ENCODE measurements at places on chromosomes 11 and 22.

- DNase-seq: no peak
Observed at GRCh38 chr11:5646139-5646538, 21.3 kb downstream of the TRIM34 start.

DNA sequence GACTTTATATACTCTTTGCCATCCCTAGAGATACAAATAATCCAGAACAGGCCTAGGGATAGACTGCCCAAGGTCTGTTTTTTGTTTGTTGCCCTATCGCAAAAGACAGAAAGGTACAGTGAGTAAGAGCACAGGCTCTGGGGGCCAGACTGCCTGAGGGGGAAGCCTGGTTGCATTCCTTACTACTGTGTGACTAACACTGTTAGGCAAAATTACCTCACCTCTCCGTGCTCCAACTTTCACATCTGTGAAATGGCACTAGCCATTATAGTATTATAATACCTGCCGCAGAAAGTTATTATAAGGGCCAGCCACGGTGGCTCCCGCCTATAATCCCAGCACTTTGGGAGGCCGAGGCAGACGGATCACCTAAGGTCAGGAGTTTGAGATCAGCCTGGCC is 14.5 kb downstream of the SLC35F2 start:
- peak; percentile 48 for DNase-seq

- DNase-seq: peak; percentile 67
Observed at GRCh38 chr11:34468209-34468841, 29.6 kb downstream of the CAT start.

DNA sequence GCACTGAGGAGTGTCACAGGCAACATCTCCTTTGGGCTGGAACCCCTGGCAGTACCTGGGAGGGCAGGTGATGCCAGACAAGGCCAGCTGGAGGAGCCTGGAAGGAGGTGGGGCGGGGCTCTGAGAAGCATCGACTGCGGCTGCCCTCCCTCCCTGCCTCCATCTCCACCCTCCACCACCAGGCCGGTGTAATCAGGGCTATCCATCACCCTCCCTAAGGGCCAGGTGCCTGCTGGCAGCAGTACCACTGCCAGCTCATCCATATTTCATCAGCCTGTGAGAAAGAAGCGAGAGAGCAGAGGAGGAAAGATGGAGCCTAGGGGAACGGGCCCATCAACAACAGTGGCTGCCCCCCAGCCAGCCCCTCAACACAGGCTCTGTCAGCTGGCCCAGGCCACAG is 51.4 kb upstream of the RASD2 start:
- no peak for DNase-seq

- DNase-seq: peak; percentile 94
Observed at GRCh38 chr11:120710354-120711131, 199.0 kb downstream of the GRIK4 start.

DNA sequence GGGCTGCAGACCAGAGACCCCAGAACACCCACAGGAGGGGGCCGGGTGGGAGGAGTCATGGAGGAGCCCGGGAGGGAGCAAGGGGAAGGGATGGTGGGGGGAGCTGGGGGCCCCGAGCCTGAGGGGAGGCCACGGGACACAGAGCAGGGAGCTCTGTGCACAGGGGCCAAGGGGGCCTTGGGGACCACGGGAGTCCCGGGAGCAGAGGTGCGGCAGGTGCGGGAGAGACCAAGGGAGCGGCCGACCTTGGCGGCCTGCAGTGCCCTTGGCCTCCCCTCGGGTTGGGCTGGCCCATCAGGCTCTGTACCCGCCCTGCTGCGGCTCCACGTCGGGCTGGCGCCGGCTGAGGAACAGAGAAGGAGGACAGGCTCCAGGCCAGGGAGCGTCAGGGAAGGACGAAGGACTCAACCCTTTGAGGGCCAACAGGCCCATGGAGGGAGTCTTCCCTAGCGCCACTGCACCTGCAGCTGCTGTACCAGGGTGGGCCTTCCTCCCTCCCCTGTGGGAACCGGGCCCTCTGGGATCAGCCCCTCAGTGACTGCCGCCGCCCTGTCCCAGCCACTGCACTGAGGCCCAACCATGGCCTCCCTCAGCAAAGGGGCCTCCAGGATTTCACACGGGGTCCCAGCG is 17.8 kb upstream of the BRSK2 start:
- DNase-seq: no peak

- no peak for DNase-seq
Observed at GRCh38 chr22:45029501-45029900, 19.7 kb upstream of the PHF21B start.

- peak; percentile 87 for DNase-seq
Observed at GRCh38 chr11:132024587-132025295, 654.3 kb downstream of the NTM start.

DNA sequence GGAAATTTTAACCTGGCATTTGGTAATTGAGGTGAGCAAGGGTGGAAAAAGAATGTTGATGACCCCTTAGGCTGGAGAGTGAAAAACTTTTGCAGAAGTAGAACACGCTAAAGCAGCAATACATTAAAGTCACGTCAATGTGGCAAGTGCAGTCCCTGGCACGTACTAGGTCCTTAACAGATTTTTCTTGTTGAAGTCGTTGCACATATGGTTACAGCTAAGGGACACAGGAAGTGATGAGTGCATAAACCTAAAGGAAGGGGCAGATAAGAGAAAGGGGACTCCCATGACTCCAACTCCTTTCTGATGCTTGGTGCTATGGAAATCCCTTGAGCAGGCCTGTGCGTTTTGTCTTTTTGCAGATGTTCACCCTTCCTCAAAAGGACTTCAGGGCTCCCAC is 1.2 kb downstream of the ACCS start:
- no peak for DNase-seq

DNA sequence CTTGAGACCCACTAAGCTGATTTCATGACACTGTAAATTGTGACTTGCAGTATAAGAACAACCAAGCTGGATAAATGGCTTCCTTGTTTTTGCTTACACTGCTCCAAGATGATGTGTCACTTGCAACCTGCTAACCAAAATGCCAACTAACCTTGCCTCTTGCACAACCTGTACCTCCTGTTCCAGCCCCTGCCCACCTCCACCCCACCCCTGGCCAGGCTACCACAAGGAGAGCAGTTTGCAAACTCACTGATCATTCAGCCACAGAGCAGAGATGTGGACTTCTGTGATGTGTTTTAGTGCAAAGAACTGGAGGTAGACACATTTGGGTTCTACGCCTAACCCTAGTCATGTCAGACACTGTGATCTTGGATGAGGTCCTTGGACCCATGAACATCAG is 4.3 kb upstream of the APOL6 start:
- no peak for DNase-seq

- peak; percentile 55 for DNase-seq
Observed at GRCh38 chr22:39318507-39319283, 728 bp downstream of the RPL3 start.

- DNase-seq: no peak
Observed at GRCh38 chr22:34902335-34902734, 163.6 kb upstream of the ISX start.

DNA sequence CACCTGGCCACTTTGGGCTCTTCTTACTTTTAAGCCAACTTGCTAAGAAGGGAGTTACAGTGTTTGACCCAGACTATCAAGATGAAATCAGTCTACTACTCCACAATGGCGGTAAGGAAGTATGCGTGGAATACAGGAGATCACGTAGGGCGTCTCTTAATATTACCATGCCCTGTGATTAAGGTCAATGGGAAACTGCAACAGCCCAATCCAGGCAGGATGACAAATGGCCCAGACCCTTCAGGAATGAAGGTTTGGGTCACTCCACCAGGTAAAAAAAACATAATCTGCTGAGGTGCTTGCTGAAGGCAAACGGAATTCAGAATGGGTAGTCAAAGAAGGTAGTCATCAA is 1.0 kb upstream of the YPEL4 start:
- DNase-seq: no peak

GRCh38 chr11:46892109-46892508 is 26.2 kb downstream of the LRP4 start:
- no peak for DNase-seq

DNA sequence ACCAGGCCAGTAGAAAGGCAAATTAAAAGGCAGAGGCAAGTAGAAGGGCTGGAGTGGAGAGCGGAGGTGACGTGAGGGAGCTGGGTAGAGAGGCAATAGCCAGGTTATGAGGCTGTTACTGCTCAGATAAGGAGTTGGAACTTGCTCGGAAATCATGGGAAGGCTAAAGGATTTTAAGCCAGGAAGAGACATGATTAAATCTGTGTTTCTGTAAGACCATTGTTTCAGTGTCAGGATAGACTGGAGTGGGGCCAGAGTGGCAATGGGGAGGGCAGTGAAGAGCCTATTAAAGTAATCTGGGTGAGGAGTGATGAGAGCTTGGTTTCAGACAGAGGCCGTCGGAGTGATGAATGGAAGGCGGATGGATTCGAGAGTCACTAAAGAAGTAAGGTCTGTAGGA is 39.0 kb downstream of the GRAMD1B start:
- no peak for DNase-seq

GRCh38 chr22:49951000-49951677 is 9.4 kb upstream of the PIM3 start:
- no peak for DNase-seq

GRCh38 chr11:72588421-72589410 is 85.5 kb downstream of the PDE2A start:
- no peak for DNase-seq

- DNase-seq: no peak
Observed at GRCh38 chr11:123393312-123393927, 36.6 kb upstream of the GRAMD1B start.

DNA sequence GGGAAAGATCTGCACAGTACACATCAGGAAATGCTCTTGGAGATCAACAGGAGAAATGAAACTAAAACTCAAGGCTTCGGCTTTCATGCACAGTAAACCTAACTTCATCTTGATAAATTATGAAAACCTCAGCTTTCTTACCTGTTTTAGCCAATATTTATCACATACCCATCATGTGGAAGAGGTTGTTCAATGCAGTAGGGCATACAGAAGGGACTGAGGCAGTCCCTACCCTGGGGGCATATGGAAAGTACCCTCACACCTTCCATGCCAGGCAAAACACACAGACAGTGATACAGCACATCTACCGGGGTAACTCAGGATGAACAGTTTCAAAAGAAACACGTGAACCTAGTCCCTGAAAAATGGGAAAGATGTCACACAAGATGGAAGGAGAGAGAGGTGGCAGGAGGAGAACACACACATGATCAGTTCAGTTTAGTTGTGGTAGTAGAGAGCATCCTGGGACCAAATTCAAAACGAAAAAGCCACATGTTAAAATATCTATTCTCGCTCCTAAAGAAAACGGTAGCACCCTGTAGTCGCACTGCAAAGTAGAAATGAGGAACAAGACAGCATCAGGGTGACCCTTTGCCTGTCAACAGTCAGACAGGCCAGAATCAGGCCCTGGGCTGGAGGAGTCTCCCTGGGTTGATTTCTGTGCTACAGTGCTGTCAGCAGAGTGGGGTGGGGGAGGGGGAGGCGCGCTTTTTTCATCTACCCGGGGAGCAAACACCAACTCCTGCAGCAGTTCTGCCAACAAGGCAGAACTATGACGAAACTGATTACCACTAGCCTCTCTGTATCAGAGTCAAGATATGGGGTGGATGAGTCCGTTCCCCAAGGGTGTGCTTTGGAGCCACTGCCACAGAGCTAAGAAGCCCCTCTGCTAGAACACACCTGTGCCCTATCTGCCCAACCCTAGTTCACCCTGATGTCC is 1.3 kb downstream of the HIRA start:
- peak; percentile 84 for DNase-seq

DNA sequence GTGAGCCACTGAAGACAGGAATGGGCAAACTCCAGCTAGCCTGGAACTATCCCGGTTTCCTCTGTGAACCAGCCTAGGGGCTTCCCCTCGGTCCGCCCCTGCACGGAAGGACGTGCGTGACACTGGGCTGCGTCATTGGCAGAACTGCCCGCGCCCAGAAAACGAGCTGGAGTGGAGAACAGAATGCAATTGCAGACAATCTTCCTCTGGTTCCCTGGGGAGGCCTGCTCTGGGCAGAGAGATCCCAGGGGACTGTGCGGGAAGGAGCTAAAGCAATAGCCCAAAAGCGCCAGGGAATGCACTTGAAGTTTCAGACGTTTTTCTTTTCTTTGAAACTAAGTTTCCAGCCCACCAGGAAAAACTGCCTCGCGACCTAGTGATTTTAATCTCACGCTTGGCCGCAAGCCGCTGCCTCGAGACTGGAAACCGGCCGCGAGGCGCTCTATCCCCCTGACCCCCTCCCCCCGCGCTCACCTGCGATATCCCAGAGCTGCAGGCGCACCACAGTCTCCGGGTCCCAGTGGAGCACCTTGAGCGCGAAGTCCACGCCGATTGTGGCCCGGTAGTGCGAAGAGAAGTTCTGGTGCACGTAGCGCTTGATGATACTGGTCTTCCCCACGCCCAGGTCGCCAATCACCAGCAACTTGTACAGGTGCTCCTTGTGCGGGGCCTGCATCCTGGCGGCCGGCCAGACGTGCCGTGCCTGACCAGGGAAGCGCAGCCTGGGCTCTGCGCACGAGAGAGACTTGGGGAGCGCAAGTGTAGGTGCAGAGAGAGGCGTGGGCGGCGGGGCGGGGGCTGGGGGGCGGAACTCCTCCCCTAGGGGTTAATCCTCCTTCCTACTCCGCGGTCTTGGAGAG is at the start of gene RAB38:
TSS of gene RAB38 (minus strand) at position 735 of the 860 bp plus-strand sequence. CDS start at position 676, 59 bp downstream.
- peak; percentile 67 for DNase-seq

DNA sequence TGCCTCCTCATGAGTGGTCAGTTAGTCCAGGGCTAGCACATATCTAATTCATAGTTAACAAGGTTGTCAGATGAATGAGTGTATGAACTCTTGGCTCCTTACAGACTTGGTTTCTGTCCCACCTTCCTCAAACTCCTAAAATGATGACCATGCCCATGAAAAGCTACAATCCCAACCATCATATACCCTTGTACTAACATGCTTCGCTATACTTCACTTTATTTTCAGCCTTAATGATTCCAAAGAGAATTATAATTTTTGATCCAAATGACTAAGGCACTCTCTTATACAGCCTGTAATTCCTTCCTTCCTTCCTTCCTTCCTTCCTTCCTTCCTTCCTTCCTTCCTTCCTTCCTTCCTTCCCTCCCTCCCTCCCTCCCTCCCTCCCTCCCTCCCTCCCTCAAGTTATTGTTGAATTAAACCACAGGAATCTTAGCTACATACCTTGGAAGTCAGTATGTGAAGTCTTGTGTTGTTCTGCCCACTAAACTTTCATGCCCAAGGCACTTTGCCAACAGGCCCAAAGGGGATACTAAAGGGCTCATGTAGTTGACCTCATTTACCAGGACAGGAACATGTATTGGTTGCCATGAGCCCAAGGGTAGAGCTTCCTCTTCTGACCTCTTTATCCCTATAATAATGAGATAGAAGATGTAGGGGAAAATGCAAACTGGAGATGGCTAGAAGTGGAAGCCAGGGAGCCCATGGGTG is 37.4 kb downstream of the CALCA start:
- no peak for DNase-seq

DNA sequence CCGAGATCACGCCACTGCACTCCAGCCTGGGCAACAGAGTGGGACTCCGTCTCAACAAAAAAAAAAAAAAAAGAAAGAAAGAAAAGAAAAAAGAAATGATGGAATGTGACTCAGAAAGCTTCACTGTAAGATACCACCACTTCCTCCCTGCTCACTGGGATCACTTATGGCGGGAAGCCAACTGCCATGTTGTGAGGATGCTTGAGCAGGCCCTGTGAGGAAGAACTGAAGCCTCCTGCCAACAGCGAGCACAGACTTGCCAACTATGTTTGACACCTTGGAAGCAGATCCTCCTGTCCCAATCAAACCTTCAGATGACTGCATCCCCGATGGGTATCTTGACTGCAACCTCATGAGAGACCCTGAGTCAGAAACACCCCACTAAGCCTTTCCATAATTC is 8.3 kb downstream of the SEC14L6 start:
- DNase-seq: peak; percentile 41

- no peak for DNase-seq
Observed at GRCh38 chr11:72433455-72434036, 785 bp downstream of the CLPB start.
